ENCODE measurements at places on chromosomes 5 and 9.

DNA sequence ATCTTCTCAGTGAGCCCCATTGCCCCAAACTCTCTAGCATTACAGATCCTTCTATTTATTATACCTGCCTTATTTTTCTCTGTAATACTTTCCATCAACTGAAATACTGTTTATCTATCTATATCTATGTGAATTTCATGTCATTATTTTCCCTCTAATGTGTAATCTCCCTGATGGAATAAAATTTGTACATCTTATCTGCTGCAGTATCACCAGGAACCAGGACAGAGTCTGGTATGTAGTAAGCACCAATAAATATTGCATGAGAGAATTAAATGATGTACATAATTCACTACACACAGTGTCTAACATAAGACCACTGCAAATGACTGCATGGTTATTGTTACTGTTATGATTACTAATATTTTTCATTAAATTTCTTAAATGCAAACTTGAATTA is 759.1 kb downstream of the PRELID2 start:
- DNase-seq = no peak

GRCh38 chr9:80557256-80557655 is 985.5 kb downstream of the TLE4 start:
- no peak for DNase-seq

- DNase-seq = no peak
Measured at GRCh38 chr5:95043234-95043633, 241.7 kb downstream of the MCTP1 start.

- DNase-seq = no peak
Measured at GRCh38 chr5:82307451-82307850, 29.3 kb upstream of the RPS23 start.

DNA sequence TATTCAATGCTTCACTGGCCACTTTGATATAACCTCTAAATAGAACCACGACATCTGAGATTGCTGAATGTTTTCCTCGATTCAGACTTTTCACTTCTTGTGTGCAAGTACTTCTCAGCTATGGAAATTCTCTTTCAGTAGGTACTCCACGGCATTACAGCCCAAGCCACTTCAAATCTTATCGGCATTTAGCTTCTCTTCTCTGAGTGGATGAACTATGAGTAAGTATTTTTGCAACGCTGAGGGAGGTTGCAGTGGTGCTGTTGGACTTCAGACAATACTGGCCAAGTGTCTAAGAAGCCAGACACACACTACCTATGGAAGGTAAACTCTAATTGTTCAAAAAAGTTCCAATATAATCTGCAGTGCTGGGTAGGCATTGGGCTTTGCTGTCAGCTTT is 60.1 kb downstream of the FBN2 start:
- DNase-seq = no peak

GRCh38 chr9:78230761-78231160 is 5.1 kb upstream of the CEP78 start:
- no peak for DNase-seq

- DNase-seq = no peak
Measured at GRCh38 chr5:149014571-149015031, 48.3 kb downstream of the SH3TC2 start.

GRCh38 chr9:13088720-13089427 is 190.6 kb downstream of the MPDZ start:
- DNase-seq = no peak

DNA sequence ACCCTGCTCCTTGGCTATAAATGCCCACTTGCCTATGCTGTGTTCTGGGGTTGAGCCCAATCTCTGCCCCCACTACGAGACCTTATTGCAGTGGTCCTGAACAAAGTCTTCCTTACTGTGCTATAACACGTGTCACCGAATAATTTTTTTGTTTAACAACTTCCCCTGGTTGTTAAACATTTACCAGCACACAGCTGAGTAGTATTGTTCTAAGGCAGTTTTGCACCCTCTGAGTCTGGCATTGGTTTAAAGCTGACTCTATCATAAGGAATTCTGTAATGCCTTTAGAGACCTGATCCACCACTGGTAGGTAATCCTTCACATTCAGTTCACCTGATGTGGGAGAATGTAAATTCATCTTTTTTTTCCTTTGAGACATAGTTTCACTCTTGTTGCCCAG is 25.6 kb upstream of the ANKRD31 start:
- no peak for DNase-seq

Measured in stimulated activated CD8-positive, alpha-beta memory T cell treated with anti-CD3 and anti-CD28 coated beads, Interleukin-2, amount 100 ng/mL, for 48 hours (primary cell).